H9 (cell line): ENCODE measurements at places on chromosomes 6 and 20.

- DNase-seq: peak; percentile 97
Observed at GRCh38 chr6:21593412-21593926, at the start of gene SOX4. SOX4 (plus strand) TSS chr6:21593751; CDS start chr6:21594535, 784 bp downstream.

GRCh38 chr6:127971945-127972391 is 71.1 kb upstream of the THEMIS start:
- DNase-seq: no peak

DNA sequence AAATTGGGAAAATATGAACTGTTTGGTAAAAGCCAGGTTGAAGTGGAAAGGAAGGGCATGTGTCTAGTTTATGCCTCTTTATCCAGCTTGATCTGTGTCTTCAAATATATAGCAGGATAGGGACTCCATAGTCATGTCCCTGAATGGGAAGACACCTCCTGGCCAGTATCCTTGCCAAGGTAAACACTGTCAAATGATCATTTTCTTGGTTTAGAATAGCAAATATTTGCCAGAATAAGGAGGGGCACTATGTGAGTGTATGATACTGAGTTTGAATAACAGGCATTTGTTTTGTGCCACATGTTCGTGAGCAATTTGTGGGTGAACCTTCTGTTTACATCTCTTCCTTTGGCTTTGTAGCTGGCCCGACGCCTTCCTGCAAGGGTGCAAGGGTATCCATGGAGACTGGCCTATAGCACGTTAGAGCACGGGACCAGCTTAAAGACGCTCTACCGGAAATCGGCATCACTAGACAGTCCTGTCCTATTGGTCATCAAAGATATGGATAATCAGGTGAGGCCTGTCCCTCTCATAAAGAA is 34.2 kb upstream of the HINT3 start:
- DNase-seq: no peak

DNA sequence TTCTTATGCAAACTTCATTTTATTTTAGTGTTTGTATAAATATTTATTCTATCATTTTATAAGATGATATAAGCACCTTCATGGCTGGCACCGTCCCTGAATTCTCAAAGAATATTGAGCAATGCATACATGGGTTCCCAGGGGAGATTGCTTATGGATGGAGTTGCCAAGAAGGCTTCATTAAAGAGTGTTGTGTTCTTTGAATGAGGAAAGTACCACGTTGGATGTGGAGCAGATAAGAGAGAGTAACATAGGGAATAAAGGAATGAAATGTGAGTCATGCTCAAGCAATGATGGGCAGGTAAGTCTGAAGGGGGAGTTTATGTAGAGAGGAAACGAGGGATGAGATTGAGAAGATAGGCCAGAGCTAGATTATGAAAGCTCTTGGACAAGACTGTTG is 10.3 kb downstream of the DSE start:
- DNase-seq: no peak

DNA sequence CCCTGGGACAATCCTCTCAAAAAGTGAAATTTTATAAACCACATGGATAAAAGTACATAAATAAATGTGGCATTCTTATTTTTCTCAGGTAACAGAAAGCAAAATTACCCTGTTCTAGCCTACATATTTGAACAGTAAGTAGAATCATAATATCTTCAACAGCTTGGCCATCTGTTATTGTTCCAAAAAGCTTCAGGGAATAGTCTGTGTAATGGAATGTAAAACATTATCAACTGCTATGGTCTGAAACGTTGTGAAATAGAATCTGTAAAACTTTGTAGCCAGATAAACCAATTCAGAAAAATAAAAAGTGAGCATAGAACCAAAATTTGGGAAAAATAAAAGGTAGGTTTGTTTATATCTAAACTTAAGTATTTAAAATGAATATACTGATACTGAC is 114.7 kb downstream of the THEMIS start:
- DNase-seq: no peak

DNA sequence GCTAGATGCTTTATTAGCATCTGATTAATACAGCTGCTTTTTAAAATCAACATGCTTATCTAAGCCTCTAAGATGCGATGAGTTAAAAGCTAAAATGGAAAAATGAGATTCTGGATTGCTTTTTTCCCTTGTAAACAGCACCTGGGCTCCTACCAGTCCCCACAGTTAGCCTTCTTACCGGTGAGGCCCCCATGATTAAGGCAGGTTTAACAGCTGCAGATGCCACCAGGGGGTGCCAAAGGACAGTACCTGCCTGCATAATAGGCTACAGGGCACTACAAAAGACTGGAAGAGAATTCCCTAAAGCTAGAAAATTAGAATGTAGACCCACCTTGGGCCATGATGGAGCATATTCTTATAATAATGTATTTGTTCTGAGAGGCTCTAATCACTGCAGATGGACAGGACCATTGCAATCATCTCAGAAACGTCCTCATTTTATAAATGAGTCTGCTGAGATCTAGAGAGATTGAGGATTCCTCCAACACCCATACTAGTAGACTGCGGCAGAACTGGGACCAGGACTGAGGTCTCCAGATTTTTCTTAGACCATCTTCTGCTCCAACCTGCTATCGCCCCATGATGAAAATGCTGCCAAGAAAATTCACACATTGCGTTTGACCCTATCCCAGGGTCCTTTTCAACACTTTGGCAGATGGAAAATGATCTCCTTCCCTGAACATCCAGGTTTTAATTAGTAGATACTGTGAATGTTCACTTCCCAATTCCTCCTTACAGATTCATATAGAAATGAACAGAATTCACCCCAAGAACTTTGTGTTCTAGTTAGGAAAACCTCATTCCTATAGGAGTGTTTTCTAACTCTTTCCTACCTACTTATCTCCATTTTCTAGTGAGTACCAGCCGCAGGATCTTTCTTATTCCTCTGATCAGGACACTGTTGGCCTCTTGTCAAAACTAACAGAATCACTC is 148.8 kb downstream of the RPS12 start:
- peak; percentile 86 for DNase-seq

DNA sequence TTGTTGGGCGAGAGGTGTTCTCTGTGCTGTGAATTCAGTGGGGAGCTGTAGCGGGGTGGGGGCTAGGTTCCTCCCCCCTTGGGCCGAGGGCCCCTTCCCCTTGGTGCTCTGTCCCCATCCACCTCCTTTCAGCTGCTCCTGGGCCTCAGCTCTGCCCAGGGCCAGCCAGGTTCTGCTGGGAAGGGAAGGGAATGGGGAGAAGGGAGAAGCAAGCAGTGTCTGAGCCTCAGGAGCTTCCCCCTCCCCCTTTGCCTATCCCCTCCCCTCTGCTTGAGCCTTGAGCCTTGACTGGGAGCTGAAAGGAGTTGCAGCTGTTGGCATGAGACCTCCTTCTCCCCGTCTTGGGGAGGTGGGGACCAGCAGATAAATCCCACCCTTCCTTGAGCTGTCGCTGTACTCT is 576 bp upstream of the RRP36 start:
- peak; percentile 78 for DNase-seq

DNA sequence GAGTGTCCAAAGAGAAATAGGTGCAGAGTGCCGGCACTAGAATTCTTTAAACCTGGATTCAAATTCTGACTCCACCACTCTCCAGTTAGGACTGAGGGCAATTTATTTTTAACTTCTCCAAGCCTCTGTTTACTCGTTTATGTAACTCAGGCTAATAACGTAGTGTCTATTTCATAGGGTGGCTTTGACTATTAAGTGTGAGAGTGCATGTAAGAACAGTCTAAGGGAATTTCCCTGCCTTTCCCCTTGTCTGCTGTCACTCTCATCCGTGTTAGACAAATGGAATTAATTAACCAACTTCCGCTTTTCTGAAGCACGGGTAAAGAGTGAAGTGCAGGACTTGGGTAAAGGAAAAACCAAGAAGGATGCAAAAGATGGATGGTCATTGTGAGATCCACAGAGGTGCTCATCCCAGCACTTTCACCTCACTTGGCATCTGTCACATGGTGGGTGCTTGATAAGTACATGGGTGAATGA is 4.1 kb upstream of the ZKSCAN8 start:
- DNase-seq: no peak

DNA sequence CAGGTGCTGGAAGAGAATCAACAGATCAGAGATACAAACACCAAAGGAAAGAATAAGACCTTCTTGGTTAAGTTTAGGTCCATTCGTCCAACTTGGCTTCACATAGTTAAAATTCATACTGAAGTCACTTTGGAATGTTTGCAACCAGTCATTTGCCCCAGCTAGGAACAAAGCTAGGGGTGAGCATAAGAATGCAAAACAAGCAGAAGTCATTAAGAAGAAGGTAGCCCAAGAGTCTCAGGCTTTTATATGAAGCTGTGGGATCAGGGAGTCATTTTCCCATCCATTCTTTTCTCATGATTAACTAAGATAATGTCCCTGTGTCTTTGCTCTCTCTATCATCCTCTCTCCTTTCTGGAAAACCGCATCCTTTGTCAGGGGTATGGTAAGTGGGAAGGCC is 51.5 kb upstream of the TMEM170B start:
- no peak for DNase-seq
